ENCODE measurements at places on chromosomes 11 and 22.

DNA sequence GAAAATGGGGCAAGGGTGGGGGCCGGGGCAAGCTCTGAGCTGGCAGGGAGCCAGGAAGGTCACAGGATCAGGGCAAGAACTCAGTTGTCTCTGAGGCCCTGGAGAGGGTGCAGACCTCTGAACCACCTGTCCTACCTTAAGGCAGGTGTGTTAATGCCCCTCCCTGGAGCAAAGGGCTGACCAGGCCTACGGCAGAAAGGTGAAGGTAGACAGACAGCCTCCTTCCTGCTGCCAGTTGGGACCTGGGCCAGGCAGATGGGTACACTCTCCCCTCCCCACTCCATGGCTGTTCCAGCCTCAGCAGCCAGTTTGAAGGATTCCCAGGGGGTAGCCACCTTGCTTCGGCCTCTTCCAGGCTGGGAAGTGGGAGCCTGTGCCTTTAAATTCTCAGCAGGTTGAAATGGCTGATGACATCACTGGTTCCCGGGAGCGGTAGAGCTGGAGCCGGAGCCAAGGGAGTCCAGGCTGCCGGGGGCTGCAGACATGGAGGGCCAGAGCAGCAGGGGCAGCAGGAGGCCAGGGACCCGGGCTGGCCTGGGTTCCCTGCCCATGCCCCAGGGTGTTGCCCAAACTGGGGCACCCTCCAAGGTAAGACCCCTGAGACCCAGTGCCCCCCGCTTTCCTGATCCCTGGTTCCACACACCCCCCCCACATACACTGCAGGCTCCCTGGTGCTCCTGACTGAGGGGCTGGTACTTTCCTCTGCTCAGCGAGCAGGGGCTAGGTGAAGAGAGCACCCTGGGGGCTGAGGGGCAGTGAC, at the start of gene INPP5J:
Gene INPP5J (plus strand): TSS at position 435 of the 760 bp plus-strand sequence. CDS start 49 bp downstream, at position 484.
- DNase-seq: no peak

GRCh38 chr11:103671143-103671651, 365.2 kb upstream of the DDI1 start:
- no peak for DNase-seq

- DNase-seq: no peak
Observed at GRCh38 chr11:107858217-107859070, at the start of gene SLC35F2. Gene SLC35F2 (minus strand): TSS chr11:107858787. CDS start chr11:107858767, 20 bp downstream.

DNA sequence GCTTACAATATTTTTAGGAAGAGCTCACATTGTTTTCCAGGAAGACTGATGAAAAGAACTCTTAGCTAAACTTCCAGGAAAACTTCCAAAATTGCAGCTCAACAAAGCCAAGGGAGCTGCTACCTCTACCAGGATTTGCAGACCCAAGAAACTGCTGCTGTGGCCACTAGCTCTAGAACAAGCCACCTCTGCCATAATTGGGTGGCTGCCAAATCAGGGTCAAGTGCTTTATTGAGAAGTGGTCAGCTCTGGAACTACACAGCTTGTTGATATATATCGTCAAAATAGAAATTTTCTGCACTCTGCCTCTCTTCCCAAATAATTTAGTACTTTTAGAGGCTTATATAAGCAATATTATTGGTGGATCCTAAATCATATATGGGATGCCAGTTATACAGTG, 371.8 kb upstream of the CHORDC1 start:
- no peak for DNase-seq

DNA sequence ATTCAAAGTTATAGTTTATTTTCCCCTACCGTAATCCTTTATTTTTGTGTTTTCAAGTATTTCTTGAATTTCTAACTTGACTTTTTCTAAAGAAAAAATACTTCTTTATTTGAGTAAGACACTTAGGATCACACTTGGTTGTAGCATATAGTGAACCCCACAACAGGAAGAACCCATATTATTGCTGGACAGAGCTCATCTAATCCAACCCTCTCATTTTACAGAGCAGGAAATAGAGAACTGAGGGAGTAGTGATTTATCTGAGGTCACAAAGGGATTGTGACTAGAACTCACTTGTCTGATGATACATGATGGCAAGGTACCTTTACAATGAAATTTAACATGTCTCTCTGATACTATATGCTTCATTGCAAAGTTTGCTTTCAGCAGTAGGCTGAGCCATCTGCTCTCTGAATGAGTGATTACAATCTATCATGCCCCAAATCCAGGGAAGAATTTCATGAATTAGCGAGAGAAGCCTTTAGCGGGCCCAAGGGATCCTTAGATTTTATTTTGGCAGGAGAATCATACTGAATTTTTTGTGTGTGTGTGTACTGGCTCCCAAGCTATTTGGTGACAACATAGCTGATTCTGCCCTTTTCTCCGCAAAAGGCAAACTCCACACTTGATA, 9.8 kb downstream of the SLC17A6 start:
- no peak for DNase-seq

GRCh38 chr22:30104501-30105156, 24.4 kb downstream of the HORMAD2 start:
- DNase-seq: no peak

DNA sequence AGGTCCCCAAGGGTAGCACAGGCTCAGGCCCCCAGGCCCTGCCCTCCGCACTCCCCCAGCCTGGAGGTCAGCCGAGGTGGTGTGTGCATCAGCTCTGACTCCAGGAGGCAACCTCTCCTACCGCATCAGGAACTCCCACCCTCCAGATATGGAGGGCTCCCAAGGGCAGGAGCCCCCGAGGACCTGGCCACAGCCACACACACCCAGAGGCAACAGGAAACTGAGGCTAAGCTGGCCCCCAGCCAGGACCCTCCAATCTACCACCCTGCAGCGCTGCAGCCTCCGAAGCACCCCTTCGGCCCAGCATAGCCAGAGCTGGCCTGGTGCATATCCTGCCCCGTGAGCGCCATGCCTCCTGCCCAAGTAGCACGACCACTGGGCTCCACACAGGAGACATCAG, 104.0 kb downstream of the MED15 start:
- no peak for DNase-seq

DNA sequence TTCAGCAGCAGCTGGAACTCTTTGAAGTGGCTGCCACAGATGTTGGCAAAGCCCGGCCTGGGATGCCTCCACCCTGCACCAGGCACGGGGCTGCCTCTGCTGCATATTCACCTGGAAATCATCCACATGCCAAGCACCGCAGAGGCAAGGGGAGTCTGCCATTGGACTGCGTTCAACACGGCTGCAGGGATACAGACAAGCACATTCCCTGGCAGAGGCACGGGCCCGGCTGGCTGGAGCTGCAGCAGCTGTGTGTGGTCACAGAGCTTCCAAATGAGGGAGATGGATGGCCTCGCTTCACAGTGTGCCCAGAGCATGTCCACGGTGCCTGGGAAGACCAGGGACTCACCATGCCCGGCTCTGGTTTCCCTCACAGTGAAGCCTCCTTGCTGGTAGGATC, 1378.9 kb downstream of the TBC1D22A start:
- no peak for DNase-seq

DNA sequence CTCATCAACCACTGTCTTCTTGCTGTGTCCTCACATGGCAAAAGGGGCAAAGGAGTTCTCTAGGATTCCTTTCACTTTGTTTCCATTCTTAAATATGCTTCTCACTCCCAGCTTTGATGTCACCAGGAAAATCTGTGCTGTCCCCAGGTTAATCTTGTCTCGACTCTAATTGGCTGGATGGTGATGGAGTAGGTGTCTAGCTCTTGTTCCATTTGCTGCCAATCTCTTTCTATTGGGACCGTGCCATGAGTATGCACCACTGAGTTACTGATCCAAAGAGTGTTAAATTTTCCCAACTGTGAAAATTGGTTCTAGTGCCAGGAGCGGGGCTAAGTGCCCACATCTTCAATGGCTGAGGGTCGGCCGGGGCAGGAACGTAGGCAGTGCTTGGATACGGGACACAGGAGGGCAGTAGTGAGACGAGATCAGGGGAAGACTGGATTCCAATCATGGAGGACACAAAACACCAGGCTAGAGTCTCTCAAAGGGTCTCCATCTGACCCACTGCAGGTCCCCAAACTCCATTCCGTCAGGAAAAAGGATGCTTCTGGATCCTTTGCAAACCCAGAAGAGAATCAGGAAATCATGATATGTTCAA, 47.7 kb upstream of the CSNK2A3 start:
- DNase-seq: no peak

DNA sequence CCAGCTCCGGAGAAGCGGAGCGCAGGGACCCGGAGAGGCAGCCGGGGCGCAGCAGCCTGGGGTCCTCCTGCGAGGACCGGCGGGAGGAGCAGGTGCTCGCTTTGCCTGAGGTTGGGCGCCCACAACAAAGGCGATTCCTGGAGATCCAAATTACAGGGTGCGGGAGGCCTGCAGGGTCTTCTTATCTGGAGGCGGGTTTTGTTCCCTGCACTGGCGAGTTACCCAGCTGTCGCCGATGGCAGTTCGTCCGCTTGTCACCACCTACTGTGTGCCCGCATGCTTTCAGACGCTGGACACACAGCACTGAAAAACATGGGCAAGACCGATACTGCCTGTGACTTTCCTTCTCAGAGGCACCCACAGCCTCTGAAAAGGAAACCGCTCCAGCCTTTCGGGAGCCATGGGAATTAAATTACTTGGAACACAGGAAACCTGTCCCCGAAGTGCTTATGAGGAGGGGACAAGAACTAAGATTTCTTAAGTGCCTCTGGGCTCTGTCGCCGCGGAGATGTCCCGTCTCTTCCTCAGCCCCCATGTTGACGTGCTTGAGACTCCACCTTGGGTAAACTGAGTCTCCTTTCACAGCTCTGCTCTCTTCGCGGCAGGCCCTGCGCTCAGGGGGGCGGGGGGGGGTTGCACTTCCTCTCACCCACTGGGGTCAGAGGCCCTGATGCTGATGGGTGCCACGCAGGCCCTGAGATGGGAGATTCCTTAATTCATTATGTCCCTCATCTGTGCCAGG, 1.3 kb upstream of the ZFTA start:
- DNase-seq: no peak

DNA sequence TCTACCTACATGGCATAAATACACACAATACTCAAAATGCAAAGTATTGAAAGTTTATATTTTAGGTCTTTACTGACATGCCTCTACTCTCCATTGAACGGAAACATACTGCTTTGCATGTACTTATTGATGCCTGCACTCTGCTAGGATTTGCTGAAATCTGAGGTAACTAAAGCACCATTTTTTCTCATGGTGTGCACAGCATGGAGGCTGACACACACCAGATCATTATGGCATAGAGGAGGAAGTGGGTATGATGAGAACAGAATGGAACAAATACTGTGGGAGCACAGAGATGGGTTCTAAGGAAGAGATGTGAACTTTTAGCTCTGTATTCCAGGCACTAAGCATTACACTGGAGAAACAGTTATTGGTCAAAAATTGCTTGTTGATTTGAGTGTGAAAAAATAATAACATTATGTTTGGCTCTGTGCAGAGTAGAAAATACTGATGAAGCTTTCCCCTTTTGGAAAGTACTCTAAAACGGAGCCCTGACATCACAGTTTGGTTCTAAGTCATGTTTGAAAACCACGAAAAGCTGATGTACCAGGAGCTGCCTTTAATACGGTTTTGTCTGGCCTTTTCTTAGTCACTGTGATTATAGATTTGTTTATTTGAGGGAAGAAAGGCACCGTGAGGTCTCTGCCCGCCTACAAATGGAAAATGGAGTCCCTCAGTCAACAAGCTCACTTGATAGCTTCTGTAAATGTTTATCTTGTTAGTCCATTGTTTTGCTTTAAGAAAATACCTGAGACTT, 5.6 kb downstream of the OR52R1 start:
- no peak for DNase-seq
